ENCODE measurements at places on chromosomes 3 and 15. TPM values are rescaled to one million over a fixed set of nuclear protein-coding genes. Genes with fewer than 3 reads are reported as not detected.

- DNase-seq, result no peak
Measured at GRCh38 chr3:196159952-196160804, 51.0 kb downstream of the ZDHHC19 start.

DNA sequence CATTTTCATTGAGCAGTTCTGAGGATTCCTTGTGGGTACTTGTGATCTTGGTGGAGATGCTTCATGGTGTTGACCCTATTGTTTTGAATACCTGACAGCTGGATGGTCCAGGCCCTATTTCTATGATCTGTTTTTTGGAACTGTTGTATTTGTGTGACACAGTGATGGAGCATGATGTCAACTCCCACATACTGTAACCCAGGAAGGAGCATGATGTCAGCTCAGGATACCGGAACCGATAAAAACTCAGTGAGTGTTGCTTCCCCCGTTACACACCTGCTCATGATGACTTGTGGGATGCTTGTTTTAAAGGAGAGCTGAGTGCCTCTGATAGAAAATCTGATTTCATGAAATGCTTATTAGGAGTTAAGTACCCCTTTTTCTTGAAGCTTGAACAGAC lies 45.1 kb downstream of the ZBTB38 start:
- DNase-seq, result no peak

- no peak for DNase-seq
Measured at GRCh38 chr15:94586099-94586498, 354.7 kb downstream of the MCTP2 start.

Gene ITPKA
- 0.09 TPM for total RNA-seq

- DNase-seq, result no peak
Measured at GRCh38 chr3:18098960-18099587, 326.1 kb downstream of the SATB1 start.

GRCh38 chr15:69789648-69790393 lies 307.9 kb downstream of the TLE3 start:
- DNase-seq, result no peak
